ENCODE measurements at places on chromosomes 2 and 18. TPM values are rescaled to one million over a fixed set of nuclear protein-coding genes. Genes with fewer than 3 reads are reported as not detected.

HK2 gene
- 1.2 TPM for total RNA-seq

LRATD1 gene
- total RNA-seq, result not detected

TUBA3D gene
- total RNA-seq, result not detected

COLEC11 gene
- total RNA-seq, result 0.62 TPM

MYOM1 gene
- total RNA-seq, result 0.11 TPM

KIAA2012 gene
- total RNA-seq, result not detected

PROC gene
- 3.9 TPM for total RNA-seq

UNC80 gene
- not detected for total RNA-seq

MYO3B gene
- total RNA-seq, result not detected

CCDC150 gene
- total RNA-seq, result 4.5 TPM

HOXD4 gene
- 0.55 TPM for total RNA-seq

DYNAP gene
- total RNA-seq, result not detected

AKAIN1 gene
- not detected for total RNA-seq

ZBTB7C gene
- 0.05 TPM for total RNA-seq

SMAD2 gene
- total RNA-seq, result 74.5 TPM

FOXD4L1 gene
- 0.31 TPM for total RNA-seq

CCDC74B gene
- 6.1 TPM for total RNA-seq

ONECUT2 gene
- total RNA-seq, result 0.59 TPM

AQP12B gene
- not detected for total RNA-seq

SKOR2 gene
- total RNA-seq, result not detected

DSC2 gene
- total RNA-seq, result 1.5 TPM

SRD5A2 gene
- 0.04 TPM for total RNA-seq
